Left colon (tissue), 2 donors: ENCODE measurements at places on chromosomes 3 and 15. TPM values are rescaled to one million over a fixed set of nuclear protein-coding genes. Genes with fewer than 3 reads are reported as not detected.

GRCh38 chr3:18376682-18377081, 48.5 kb downstream of the SATB1 start:
- no peak for DNase-seq

DNA sequence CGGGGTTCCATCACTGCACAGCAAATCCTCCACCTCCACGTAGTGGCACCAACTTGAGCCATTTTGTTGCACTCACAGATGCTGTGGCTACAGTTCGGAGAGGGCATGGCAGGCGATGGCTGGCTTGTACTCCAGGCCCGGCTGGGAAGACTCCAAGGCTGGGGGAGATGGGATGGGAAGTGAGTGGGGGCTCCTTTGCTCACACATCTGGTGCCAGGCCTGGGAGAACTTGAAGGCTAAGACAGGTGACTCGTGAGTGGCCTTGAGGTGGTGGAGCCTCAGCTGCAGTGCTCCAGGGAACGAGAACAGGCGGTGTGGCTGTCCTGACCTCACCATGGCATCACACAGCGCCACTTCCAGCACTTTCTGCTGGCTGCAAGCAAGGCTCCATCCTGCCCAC, 87.9 kb downstream of the PLXNA1 start:
- no peak for DNase-seq

DNA sequence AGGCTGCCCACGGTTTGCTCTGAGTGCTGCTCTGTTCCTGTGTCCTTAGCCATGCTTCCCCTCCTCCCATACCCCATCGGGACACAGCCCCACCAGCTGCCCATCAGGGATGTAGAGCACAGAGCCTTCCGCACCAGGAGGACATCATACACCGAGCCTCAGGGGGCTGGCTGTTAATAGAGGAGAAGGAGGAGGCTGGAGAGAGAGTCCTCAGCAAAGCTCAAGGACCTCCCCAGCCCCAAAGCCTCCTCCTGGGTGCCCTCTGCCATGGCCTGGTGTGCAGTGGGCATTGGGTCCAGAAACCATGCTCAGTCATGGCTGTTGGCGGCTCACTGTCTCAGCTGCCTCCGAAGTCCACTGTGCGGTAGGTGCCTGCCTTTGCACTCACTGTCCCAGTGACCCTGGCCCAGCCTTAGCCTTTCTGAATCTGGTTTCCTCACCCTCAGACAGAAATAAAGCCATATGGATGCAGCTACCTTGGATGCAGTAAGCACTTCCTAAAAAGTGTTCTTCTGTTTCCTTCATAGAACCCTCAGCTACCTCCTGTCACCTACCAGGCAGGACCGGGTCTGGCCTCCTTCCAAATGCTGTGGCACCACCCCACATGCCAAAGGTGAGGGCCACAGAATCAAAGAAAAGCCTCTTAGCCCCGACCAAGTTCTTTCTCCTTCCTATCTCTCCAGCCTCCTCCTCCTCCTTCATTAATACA, 53.9 kb downstream of the ACAD9 start:
- no peak for DNase-seq

DNA sequence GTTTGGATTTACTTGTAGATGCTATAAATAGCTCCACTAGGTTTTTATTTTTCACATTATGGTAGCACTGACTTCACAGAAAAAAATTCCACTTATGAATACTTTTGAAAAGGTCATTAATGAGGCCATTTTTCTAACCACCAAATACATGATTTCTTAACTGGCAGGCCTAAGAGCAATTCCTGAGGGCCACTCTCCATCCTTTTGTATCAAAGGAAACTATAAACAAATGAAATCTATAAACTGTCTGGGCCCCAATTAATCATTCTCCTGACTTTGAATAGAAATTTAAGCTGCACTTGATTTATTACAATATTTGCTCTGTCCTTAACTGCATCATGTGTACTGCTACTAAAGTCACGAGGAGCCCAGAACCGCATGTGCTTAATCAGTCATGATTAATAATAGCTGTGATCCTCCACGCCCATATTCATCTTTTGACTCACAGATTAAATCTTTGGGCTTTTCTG, 25.1 kb upstream of the MTMR10 start:
- no peak for DNase-seq

GRCh38 chr15:92077353-92078085, 224.0 kb downstream of the SLCO3A1 start:
- DNase-seq = peak; percentile 49

Gene ROPN1
- total RNA-seq = 3.2 TPM

DNA sequence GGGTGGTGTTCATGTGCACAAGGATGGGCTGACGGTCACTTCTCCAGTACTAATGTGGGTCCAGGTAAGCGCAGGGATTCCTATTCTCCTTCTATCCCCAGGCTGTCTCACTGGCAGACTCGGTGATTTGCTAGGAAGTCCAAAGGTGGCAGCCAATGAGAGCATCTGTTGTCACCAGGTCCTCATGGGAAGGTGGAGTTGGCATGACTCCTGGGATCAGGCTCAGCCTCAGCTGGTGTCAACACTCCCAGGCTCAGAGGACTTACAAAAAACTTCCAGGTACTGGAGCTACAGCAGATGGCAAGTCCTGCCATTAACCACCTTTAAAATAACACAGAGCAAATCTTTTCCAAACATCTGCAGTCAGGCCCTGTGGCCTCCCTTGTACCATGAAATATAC, 13.8 kb downstream of the XYLB start:
- DNase-seq = no peak

DNA sequence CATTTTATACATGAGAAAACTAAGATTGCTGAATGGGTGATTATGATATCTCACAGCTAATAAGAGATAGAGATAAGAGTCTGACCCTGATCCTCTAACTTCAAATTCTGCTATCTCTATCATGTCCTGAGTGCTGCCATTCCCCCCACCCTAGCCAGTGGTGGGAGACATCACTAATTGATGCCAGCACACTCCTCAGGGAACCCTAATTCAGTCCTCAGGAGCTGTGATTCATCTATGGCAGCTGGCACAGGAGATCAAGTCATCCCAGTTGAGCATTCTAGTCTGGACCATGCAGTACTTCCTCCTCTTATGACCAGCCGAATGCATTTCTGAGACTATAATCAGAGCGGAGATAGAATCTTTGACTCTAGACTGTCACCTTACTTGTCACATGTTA, 71.9 kb downstream of the SYNM start:
- no peak for DNase-seq

GRCh38 chr3:41026394-41027177, 172.7 kb upstream of the CTNNB1 start:
- peak; percentile 53 for DNase-seq

- no peak for DNase-seq
These were observed 102.5 kb downstream of the RPLP1 start for GRCh38 chr15:69555080-69555479.

GRCh38 chr15:95559875-95560394, 770.6 kb upstream of the NR2F2 start:
- no peak for DNase-seq

Gene SOX14
- not detected for total RNA-seq

Gene UPK1B
- total RNA-seq = not detected

DNA sequence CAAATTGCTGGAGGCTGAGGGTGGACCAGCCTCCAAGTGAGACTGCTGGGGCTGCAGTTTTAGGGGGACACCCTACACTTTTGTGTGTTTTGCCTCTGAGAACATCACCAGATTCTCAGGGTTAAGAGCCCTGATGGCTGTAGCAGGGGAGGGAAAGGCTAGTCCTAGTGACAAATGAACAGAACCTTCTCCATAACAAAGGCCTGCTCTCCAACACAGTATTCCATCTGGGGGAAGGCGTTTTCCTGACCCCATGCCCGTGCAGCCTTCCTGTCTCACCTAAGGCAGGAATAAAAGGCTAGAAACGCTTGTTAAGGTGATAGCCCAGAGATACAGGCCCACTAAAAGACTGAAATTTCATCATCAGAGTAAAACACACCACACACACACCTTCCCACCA, 50.2 kb upstream of the NSMCE3 start:
- no peak for DNase-seq

DNA sequence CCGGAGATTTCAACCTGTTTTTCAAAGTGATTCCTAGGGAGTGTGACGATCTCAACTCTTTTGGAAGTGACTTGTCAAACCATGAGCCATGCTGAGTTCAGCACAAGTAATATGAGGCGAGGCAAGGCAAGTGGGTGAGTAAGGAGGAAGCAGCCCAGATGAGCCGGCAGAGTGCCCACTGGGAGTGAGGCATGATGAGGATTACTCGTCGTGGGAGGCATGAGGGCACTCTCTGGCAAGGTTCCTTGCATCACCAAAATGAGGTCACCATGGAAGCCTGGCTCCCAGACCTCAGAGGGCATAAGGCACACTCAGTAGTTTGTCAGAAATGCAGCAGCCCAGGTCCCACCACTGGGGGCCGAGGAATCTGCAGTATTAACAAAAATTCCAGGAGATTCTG, 636.1 kb downstream of the MAGI1 start:
- peak; percentile 13 for DNase-seq

DNA sequence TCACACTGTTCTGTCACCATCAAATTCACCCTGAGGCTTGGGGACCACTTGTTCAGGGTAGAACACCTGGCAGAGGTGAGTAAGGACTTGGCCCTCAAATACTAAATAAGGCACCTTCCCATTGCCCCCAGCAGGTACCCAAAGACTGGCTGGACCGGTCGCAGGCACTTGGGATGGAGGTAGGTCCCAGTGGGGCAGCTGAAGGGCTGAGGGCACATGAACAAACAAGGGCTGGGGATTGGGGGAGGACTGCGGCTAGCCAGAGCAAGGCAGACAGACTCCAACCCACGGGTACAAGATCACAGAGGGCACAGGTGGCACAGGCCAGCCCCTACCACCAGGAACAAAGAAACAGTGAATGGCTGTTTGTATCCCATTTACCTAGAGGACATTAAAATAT, 1.9 kb downstream of the MRPS25 start:
- DNase-seq = no peak

DNA sequence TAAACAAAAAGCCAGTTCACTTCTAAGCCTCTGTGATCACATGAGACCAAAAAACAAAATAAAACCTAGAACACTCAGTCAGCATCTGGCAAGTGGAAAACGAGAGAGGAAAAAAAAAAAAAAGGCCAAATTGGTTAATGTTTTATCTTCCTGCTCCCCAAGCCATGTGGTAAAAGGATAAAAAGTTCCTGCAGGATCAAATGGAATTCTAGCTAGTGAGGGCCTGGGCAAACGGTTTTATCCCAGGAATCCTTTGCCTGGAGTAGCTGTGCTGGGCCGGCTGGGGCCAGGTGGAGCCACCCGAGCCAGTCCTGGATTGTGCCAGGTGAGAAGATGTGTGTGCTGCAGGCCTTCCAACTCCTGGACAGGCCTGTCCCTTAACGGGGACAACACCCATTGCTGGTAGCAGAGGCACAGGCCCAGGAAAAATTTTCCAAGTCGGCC, 13.2 kb downstream of the SMAD6 start:
- DNase-seq = no peak

Gene RYK
- total RNA-seq = 38.5 TPM

Gene RPL32
- 1,173 TPM for total RNA-seq

DNA sequence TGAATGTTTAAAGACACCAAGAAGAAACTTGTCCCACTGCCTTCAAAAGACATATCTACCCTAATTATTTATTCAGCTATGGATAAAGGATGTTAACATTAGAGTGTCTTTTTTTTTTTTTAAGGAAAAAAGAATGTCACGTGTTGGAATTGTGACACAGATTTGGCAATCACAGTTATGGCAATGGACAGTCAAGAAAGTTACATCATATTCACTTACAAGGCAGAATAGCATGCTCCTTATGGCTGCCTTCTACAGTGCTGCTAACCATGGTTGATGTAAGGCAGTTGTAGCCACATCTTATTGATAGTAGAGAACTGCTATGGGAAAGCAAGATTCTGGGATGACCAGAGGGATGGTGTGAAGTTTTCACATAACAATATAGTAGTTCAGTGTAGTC, 128.8 kb upstream of the ZBTB20 start:
- no peak for DNase-seq

GRCh38 chr3:152271501-152272236, 2.9 kb downstream of the MBNL1 start:
- DNase-seq = no peak

GRCh38 chr3:38608086-38608775, 41.3 kb downstream of the SCN5A start:
- DNase-seq = no peak

Gene BFSP2
- not detected for total RNA-seq

Gene CERS3
- total RNA-seq = not detected

GRCh38 chr3:177934001-177934891, 602.0 kb upstream of the KCNMB2 start:
- no peak for DNase-seq

Gene RTP1
- total RNA-seq = not detected

DNA sequence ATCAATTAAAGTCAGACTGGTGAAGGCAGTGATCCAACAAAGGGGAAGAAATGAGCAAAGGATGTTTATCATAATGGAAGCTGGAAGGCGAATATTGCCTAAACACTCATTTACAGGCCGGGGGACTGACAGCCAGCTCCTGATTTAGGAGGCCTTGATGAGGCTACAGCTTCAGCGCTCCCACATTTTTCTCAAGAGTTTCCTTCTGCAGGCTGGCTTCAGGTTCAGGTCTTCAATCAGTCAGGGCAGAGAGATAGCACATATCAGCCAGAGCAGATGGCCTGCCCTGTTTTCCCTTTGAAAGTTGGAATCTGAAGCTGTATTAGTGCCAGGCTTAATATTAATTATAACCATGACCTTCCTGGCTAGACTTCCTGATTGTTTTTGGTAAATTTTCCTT, 218.9 kb downstream of the SV2B start:
- DNase-seq = no peak

Gene XCR1
- total RNA-seq = not detected
